ENCODE measurements at places on chromosomes 11 and 22.

DNA sequence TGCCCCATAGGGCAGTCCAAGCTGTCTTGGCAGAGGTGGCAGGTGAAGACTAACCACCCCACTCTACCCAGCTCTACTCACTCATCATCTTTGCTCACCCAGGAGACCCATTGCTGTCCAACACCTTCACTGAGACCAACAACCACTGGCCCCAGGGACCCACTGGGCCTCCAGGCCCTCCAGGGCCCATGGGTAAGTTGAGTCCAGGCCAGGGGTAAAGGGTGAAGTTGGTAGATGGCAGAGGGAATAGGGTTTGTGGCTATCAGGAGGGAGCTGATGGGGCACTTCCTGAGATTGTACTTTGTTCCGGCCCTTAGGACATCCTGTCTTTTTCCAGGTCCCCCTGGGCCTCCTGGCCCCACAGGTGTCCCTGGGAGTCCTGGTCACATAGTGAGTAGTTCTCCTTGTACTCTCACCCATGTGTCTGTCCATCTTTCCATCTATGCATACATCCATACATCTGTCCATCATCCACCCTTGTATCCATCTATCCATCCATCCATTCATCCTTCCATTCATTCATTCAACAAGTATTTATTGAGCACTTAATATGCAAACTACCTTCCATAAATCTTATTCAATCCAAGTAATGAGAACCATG lies 27.7 kb downstream of the EMID1 start:
- no peak for DNase-seq

- no peak for DNase-seq
These were observed 1088.9 kb upstream of the TENM4 start for GRCh38 chr11:80529726-80530125.

GRCh38 chr11:20861322-20861721 lies 191.9 kb downstream of the NELL1 start:
- DNase-seq: no peak

- no peak for DNase-seq
These were observed 70.6 kb downstream of the PDHX start for GRCh38 chr11:34986883-34987520.

DNA sequence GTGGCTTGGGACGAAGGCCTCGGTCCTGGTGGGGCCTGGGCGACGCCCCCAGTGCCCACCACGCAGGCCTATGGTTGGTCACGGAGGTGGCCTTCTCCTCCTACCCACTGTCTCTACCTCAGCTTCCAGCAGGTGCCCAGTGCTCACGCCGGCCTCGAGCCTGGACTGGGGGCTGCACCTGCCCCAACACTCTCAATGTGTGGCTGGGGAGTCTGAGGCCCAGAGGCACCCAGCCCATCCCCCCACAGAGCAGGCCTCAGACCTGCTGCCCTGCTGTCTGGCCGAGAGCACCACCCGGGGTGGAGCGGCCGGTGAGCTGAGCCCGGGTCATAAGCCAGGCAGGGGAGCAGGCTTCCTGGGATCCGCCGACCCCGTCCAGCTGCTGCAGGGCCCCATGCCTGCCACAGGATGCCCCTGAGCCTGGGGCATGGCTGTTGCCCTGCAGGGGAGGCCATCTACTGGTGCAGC lies 28.6 kb upstream of the MUC5AC start:
- DNase-seq: peak; percentile 19
